ENCODE measurements at places on chromosomes 5 and 9. TPM values are rescaled to one million over a fixed set of nuclear protein-coding genes. Genes with fewer than 3 reads are reported as not detected.
A peak's percentile ranks its signal among the peaks of the same experiment; 100 is the strongest.

- peaks cover 32% of the 10 kb centered on the region for H3K36me3 ChIP-seq
- peaks cover 41% of the 10 kb centered on the region for H3K4me1 ChIP-seq
- H3K27ac ChIP-seq, result no peak overlapping the region
- no peak for DNase-seq
- H3K4me3 ChIP-seq, result peak overlapping the region; percentile 35
- no peaks in the 10 kb centered on the region for H3K27me3 ChIP-seq
These were observed 2.5 kb downstream of the PAIP2 start for GRCh38 chr5:139344177-139344576.

DNA sequence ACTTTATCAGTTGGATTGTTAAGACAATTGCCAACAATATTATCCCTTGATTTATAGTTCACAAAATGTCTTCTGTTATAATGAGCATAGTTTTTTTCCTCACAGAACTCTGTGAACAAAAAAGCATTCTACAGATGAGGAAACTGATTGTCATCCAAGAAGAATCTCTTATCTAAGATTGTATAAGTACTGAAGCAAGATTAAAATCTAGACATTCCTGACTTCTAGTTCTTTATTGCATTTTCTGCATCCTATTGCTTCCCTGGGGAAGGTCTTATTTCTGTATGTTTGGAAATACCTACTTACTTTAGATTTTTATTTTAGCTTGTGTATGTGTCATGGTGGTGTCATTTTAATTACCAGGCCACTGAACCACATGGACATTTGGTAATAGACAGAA lies 884.9 kb upstream of the WWC1 start:
- H3K27me3 ChIP-seq, result no peaks in the 10 kb centered on the region
- no peaks in the 10 kb centered on the region for H3K4me1 ChIP-seq
- no peak overlapping the region for H3K4me3 ChIP-seq
- no peak for DNase-seq

GRCh38 chr5:95446560-95447221 lies 55.5 kb downstream of the FAM81B start:
- peaks cover 17% of the 10 kb centered on the region for H3K27me3 ChIP-seq
- no peak overlapping the region for H3K4me3 ChIP-seq
- DNase-seq, result no peak
- H3K27ac ChIP-seq, result no peak overlapping the region

- no peak overlapping the region for H3K27ac ChIP-seq
- H3K4me3 ChIP-seq, result no peak overlapping the region
- peaks cover 2% of the 10 kb centered on the region for H3K4me1 ChIP-seq
- H3K36me3 ChIP-seq, result no peaks in the 10 kb centered on the region
- no peaks in the 10 kb centered on the region for H3K27me3 ChIP-seq
These were observed 360.0 kb downstream of the BRINP1 start for GRCh38 chr9:119009249-119009648.

DNA sequence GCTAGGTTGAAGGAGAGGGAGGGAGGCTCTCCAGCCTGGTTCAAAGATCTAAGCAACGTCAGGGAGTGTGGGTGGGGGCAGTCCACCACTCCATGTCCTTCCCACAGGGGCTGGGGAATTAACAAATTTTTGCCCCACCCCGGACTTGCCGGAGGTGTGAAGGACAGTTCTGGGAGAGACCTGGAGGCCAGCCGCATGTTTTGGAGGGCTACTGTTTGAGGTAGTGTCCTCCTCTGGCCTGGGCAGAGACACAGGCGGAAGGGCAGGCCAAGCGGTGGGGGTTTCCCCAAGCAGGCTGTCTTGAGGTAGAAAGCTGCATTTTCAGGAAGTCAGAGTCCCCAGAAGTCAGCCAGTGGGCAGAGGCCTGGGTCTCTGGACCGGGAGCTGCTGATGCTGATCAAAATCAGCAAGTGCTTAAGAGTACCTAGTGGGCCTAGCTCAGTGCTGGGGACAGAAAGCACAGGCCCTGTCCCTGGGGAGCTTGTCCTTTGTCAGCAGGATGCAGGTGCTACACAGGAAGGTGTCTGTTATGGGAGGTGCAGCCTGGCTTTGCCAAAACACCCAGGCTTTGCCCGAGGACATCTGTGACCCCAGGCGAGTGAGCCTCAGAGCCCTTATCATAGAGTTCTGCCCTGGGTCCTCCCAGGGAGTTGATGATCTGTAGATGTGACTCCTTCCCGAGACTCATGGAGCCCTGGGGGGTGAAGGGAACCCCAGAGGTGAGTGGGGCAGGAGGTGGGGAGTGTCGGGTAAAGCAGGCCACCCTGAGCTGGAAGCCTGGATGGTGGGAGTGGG lies 18.5 kb downstream of the JADE2 start:
- peaks cover 36% of the 10 kb centered on the region for H3K4me1 ChIP-seq
- DNase-seq, result peak; percentile 81
- H3K4me3 ChIP-seq, result peak overlapping the region; percentile 86
- no peaks in the 10 kb centered on the region for H3K27me3 ChIP-seq
- H3K36me3 ChIP-seq, result peaks cover 56% of the 10 kb centered on the region
- peak overlapping the region; percentile 97 for H3K27ac ChIP-seq

- H3K4me3 ChIP-seq, result no peak overlapping the region
- H3K27me3 ChIP-seq, result no peaks in the 10 kb centered on the region
- H3K27ac ChIP-seq, result no peak overlapping the region
- no peak for DNase-seq
- peaks cover 50% of the 10 kb centered on the region for H3K36me3 ChIP-seq
These were observed 20.7 kb downstream of the CDC37L1 start for GRCh38 chr9:4700091-4700490.

DNA sequence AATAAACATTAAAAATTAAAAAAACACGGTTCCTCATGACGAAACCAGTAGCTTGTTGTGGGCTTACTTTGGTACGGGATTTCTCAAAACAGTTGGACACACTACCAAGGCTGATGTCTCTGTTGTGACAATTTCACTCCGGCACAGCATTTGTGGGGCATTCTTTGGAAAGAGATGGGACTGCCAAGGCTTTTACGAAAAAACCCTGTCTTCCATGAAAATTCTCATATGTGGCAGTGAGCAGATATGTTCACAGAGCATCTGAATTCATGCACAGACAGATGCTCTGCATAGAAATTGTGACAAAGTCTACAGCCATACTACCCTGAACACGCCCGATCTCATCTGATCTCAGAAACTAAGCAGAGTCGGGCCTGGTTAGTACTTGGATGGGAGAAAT lies 17.8 kb upstream of the SHROOM1 start:
- no peaks in the 10 kb centered on the region for H3K36me3 ChIP-seq
- peaks cover 3% of the 10 kb centered on the region for H3K27me3 ChIP-seq
- no peaks in the 10 kb centered on the region for H3K4me1 ChIP-seq
- no peak overlapping the region for H3K27ac ChIP-seq
- no peak overlapping the region for H3K4me3 ChIP-seq

GRCh38 chr5:119131530-119132304 lies 60.8 kb downstream of the DMXL1 start:
- H3K4me3 ChIP-seq, result no peak overlapping the region
- DNase-seq, result peak; percentile 2
- no peaks in the 10 kb centered on the region for H3K4me1 ChIP-seq
- no peaks in the 10 kb centered on the region for H3K27me3 ChIP-seq
- no peak overlapping the region for H3K27ac ChIP-seq

DNA sequence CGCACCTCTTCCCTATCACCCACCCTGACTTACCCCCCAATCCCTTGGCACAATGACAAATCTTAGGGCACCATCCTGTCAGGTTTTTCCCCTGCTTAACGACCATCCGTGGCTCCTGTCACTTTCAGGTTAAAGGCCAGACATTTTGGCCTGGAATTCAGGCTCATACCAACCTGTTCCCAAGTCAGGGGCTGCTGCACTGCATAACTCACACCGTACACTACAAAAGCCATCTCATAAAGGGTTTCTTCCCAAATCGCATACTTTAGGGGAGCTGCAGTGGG lies 7.5 kb upstream of the AKNA start:
- H3K27me3 ChIP-seq, result no peaks in the 10 kb centered on the region
- no peak for DNase-seq
- H3K36me3 ChIP-seq, result peaks cover 34% of the 10 kb centered on the region

DNA sequence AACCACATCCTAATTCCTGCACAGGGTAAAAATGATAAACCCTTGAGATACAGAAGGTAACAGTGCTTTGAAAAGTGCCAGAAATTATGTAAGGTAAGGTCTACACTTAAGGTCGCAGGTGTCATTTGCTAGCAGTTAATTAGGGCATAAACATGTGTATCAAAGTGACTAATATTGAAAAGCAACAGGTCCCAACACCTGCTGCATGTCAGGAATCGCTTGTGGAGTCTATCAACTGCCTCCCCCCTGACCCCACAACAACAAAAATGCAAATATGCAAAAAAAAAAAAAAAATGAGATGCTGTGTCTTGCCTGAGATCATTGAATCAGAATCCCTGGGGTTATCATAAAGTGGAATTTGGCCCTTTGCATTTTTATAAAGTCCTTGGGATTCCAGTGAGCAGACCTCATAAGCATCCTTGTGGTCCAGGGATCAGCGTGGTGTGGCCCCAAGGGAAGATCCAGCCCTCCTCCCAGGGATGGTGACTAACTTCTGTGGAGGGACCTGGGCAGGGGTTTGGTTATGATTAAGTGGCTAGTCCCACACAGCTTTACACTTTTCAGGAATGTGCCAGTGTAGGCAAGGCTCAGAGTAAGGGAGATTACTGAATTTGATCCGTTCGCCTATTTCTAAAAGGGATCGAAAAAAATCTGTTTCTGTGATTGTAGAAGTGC lies 92.5 kb upstream of the TNFSF8 start:
- H3K4me1 ChIP-seq, result peaks cover 14% of the 10 kb centered on the region
- H3K27me3 ChIP-seq, result peaks cover 10% of the 10 kb centered on the region
- peaks cover 1% of the 10 kb centered on the region for H3K36me3 ChIP-seq
- no peak overlapping the region for H3K4me3 ChIP-seq
- H3K27ac ChIP-seq, result no peak overlapping the region

DNA sequence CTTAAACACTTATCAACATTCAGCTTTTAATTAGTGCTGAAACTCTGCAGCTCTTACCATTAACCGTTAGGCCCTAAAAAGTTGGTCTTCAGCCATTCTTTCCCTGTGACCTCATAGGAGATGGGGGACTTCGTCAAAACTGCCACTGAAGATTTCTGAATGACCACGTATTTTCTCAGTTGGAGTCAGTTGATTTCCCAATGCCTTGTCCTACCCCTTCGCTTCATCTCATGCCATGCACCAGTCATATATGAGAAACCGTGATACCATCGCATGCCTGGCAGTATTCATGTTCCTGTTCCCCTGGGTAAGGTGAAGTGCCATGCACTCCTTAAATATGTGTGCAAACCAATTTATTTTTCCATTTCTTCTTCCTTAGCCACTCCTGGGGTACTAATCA lies 10.8 kb upstream of the ZFR start:
- H3K27me3 ChIP-seq, result peaks cover 7% of the 10 kb centered on the region
- H3K27ac ChIP-seq, result no peak overlapping the region
- H3K36me3 ChIP-seq, result no peaks in the 10 kb centered on the region
- H3K4me3 ChIP-seq, result no peak overlapping the region
- no peak for DNase-seq

DNA sequence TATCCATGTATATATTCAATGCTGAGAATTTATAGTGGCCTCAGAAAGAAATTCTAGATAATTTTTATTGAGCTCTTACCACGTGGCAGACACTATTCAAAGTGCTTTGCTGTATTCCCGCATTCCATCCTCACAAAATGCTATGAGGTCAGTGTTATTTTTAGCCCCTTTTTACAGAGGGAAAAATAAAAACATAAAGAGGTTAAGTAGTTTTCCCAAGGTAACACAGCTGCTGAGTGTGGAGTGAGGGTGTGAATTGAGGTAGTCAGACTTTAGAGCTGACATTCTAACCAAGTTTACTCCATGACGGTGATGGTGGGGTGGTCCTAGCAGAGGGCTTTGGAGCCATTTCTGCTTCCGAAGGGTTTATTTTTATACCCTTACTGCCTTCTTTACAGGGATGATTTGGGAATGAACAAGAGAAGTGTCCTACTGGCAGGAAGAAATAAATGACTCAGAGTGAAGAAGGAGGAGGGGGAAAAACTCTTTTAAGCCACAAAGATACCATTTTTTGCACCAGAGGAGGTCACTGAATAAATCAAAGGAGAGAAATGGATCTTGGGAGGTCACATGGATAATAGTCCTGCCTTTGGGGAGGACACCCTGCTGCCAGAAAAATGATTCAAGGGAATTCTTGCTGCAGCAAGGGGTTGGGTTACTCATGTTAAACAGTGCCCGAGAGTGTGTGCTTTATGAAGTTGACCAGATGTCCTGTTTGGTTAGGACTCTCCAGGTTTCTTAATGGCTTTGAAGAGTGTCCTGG lies 76.1 kb downstream of the HMHB1 start:
- H3K27me3 ChIP-seq, result peaks cover 2% of the 10 kb centered on the region
- no peaks in the 10 kb centered on the region for H3K36me3 ChIP-seq
- no peak overlapping the region for H3K27ac ChIP-seq
- peaks cover 4% of the 10 kb centered on the region for H3K4me1 ChIP-seq

DNA sequence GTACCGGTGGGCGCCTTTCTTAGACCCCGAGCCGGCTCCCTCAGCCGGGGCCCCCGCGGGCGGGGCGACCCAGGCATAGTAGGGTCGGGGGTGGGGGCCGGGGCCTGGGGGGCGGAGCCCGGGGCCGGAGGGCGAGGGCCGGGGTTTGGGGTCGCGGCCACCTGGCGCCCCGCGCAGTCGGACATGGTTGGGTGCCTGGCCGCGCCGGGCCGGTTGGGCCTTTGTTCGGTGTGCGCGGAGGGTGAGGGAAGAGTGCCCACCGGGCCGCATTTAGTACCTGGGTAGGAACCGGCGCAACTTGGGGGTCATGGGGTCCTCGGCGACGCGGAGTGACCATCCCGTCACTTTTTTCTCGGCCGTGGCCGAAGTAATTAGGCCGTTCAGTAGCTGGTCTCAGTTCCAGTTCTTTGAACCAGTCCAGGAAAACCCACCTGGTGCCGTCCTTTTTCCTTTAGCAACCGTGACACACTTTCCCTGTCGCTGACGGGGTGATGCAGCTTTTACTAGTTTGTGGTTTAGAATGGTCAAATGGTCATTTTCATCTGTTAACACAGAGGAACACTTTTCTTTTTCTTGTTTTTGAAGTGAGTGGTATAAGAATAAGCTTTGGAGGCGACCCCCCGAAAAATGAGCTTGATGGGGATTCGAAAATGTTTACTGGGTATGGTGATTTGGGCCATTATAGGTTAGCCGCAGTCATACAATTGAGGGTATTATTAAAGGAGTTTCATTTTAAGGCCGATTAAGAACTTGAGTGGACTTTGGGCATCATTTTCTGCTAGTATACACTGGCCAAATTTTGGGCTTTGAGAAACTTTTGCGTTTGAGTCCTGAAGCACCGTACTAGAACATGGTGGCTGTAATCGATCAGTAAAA lies 589 bp downstream of the CKS2 start:
- peaks cover 33% of the 10 kb centered on the region for H3K4me1 ChIP-seq
- peak overlapping the region; percentile 100 for H3K27ac ChIP-seq
- H3K4me3 ChIP-seq, result peak overlapping the region; percentile 94
- peaks cover 4% of the 10 kb centered on the region for H3K27me3 ChIP-seq
- no peak for DNase-seq
- H3K36me3 ChIP-seq, result peaks cover 51% of the 10 kb centered on the region

- H3K4me3 ChIP-seq, result no peak overlapping the region
- no peak for DNase-seq
- H3K27ac ChIP-seq, result no peak overlapping the region
- H3K4me1 ChIP-seq, result no peaks in the 10 kb centered on the region
- no peaks in the 10 kb centered on the region for H3K36me3 ChIP-seq
These were observed 143.2 kb downstream of the CTNND2 start for GRCh38 chr5:11760934-11761603.

Gene N4BP3
- total RNA-seq, result 3.3 TPM

Gene RAPGEF1
- 150 TPM for total RNA-seq
